Effector CD4-positive, alpha-beta T cell (primary cell): ENCODE measurements at places on chromosomes 11 and 22.

- DNase-seq, result no peak
These were observed 326.6 kb downstream of the MN1 start for GRCh38 chr22:27474711-27475547.

DNA sequence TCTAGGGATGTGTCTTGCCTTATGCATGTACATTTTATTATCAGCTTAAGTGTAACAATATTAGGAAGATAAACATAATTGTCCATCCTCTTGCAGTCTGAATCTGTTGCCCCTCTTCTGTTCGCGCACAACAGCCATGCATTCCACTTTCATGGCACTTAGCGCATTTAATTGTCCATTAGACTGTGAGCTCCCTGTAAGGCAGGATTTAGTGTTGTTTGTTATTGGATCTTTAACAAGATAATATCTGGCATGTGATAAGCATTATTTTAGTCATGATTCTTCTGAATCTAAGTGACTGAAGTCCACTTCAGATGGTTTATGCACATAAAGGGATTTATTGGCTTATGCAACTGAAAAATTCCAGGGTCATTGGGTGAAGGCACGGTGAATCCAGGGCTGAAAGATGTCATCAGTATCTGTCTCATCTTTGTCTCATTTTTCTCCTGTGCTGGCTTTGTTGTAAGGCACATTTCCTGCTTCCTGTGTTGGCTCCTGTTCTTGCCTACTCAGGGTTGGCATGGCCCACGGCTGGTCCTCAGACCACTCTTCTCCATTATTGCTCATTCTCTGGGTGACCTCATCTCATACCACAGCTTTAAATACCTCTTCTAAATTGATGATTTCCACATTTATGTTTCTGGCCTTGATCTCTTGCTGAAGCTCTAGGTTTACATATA lies 37.6 kb downstream of the ATXN10 start:
- no peak for DNase-seq

DNA sequence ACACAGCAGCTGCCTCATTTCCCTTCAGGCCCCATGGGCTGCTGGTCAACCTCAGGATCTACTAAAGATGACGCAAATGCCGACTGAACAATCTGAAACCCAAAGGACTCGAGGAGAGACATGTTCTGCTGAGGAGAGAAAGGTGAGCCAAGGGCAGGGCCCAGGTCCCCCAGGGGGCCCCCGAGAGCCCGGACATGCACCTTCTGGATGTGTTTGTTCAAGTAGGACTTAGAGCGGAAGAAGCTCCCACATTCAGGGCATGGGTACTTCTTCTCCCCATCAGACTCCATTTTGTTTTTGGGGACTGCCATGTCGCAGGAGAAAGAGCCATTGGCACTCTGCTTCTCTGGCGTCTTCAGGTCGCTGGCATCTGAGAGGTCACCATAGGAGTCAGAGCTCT lies 19.3 kb downstream of the PATZ1 start:
- DNase-seq, result no peak

GRCh38 chr11:63595296-63595695 lies 18.9 kb downstream of the PLAAT3 start:
- DNase-seq, result no peak

DNA sequence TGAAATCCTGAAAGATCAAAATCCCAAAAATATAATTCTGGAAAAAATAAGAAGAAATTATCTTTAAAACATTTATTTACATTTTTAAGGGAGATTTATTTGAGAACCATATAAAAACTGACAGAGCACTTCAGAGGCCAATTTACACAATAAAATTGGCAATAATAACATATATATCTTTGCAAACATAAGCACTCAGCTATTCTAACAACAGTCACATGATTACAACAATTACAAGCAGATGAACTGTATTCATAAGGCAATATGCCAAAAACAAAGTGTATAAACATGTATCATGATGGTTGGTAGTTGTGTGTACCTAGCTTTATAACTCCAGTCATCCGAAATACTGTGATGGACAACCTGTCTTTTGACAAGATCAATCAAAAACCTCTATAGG lies 17.7 kb upstream of the RASSF10 start:
- no peak for DNase-seq

- no peak for DNase-seq
These were observed 339.4 kb downstream of the CADM1 start for GRCh38 chr11:115164774-115165173.

DNA sequence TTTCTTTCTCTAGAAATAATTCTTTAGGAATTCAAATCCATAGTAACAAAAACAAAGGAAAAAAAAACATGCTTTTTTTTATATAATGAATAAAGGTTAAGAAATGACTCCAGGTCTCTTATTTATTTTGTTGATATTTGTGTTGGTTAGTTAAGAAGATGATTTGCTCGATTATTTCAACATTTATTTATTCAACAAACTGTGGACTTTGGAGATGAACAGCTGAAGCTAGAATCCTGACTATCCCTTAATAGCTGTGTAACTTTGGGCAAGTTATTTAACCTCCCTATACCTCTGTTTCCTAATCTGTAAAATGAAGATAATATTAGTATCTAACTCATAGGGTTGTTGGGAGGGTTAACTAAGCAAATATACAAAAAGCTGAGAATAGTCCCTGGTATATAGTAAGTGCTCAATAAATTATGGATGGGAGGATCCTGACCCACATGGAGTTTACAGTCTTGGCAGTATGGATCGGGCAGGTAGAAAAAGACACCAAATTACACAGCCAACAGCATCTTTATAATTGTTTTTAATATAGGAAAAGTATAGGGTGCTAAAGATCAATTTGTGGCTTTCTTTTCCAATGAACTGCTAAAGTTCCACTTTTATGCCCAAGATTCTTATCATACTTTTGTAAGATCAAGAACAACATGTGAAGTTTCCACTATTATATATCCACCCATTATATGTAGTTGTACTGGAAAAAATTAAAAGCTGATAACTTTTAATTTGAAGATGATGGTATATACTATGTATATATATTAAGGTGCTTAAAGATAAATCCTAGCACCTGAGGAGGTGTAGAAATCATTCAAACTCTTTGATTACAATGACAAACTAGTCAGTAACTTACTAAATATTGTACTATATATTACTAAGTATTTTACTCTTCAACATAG lies 1.3 kb upstream of the CAT start:
- no peak for DNase-seq

- no peak for DNase-seq
These were observed 36.1 kb downstream of the AMBRA1 start for GRCh38 chr11:46557684-46558151.

GRCh38 chr11:4541071-4541470 lies 3.9 kb upstream of the OR52M1 start:
- no peak for DNase-seq

GRCh38 chr11:44324749-44325525 lies 15.0 kb upstream of the ALX4 start:
- no peak for DNase-seq

DNA sequence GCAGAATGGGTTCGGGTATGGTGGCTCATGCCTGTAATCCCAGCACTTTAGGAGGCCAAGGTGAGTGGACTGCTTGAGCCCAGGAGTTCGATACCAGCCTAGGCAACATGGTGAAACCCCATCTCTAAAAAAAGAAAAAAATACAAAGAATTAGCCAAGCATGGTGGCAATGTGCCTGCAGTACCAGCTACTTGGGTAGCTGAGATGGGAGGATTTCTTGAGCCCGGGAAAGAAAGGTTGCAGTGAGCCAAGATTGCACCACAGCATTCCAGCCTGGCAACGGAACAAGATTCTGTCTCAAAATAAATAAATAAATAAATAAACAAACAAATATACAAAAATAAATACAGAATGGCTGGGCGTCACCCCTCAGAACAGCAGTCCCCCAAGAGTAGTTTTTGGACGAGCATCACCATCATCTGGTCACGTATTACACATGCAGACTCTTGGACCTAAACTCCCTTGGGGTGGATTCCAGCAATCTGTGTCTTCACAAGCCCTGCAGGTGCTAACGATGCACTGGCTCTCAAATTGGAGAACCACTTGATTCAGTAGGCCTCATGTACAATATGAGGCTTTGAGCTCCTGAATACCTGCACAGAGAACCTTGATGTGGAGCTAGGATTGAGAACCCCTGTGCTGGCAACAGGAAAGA lies 33.5 kb downstream of the CLMP start:
- DNase-seq, result no peak

- DNase-seq, result no peak
These were observed 43.9 kb upstream of the BID start for GRCh38 chr22:17818180-17818579.

DNA sequence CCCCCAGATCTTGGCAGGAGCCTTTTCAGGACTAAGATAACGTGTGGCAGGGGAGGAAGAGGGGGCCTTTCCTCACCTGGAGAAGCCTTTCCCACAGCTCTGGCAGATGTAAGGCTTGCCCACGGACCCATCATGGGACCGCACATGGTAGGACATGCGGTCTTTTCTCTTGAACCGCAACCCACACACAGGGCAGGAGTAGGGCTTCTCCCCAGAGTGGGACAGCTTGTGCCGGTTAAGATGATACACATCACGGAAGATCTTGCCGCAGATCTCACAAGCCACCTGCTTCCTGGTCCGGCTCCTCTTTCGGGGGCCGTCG lies 1.9 kb downstream of the PATZ1 start:
- peak; percentile 7 for DNase-seq

GRCh38 chr11:126561327-126561893 lies 205.9 kb downstream of the ST3GAL4 start:
- DNase-seq, result no peak

- DNase-seq, result no peak
These were observed 47.7 kb upstream of the PPP6R3 start for GRCh38 chr11:68412593-68413475.

DNA sequence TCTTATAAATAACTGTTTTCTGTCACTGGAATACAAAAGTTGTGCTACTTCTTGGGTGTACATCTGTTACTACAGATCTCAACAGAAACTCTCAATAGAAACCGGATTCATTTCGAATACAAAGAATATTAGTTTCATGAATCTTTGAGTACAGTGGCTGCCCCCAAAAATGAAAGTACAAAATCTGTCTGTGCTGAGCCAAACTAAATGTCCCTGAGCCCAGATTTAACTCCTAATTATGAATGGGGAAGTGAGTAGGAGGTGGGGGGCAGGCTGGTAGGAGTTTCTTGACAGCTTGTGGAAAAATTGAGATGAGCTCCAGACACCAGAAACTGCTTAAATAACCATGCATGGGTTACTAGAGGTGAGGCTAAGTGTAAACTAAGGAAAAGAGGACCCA lies 41.6 kb downstream of the PITPNB start:
- no peak for DNase-seq

GRCh38 chr11:66192181-66192863 lies 76.1 kb upstream of the RAB1B start:
- DNase-seq, result no peak

DNA sequence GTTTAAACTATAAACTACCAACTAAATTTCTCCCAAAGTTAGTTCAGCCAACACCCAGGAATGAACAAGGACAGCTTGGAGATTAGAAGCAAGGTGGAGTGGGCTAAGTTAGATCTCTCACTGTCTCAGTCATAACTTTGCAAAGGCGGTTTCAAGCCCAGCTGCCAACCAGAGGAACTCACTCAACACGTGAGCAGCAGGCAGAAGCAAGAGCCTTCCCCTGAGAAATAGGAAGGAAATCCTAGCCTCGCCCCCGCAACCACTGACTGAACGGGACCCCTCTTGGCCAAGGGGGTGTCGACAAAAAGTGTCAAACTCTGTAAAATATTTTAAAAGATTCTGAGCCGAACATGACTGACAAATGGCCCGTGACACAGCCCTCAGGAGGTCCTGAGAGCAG lies 4.4 kb upstream of the KRTAP5-9 start:
- no peak for DNase-seq

GRCh38 chr11:57566005-57566904 lies 1.2 kb downstream of the UBE2L6 start:
- no peak for DNase-seq

DNA sequence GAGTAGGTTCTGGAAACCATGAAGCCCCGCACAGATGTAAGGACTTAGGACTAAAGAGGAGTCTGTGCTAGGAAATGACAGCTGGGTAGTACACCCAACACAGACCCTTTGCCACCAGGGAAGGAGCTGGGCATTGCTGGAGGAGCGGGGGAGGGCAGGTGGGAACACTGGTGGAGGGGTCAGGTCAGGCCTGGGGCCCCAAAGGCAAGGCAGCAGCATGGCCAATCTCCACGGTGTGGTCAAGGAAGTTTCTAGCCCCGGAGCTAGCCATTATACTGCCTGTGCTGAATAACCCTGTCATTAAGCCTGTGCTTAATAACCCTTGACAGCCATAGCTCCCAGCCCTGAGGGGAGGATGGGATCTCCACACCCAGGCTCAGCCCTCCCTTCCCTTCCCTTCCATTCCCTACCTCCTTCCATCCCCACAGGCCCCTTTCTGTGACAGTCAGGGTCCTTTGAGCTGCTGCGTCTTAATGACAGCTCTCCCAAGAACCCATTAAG lies 2.1 kb downstream of the TMPRSS4 start:
- no peak for DNase-seq

DNA sequence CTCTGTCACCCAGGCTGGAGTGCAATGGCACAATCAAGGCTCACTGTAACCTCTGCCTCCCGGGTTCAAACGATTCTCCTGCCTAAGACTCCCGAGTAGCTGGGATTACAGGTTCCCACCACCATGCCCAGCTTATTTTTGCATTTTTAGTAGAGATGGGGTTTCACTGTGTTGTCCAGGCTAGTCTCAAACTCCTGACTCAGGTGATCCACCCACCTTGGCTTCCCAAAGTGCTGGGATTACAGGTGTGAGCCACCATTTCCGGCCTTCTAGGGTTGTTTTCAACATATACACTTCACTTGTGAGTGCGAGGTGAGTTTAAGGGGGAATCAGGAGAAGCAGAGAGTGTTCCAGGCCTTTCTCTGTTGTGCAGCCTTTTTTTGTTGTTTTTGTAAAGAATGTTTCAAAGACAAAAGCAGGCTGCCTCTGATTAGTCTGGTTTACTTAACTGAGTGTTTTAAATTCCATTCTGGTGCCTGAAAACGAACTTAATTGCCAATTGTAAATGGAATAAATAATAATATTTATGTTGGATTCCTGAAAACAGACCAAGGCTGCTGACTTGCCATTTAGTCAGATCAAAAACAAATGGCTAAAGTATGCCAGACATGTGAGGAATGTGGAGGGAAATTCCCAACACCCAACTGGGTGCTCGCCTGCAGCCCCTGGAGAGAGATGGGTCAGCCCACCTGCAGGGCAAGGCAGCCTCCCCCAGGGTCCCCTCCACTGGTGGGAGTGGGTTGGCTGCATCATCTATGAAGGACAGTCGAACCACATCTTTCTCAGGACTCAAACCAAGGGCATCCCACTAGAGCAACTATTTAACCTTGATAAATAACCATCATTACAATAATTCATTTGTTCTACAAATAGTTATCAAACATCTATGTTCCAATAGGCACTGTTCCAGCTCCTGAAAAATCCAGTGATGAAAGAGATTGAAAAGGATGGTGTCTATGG lies 4.6 kb upstream of the RANGAP1 start:
- no peak for DNase-seq

GRCh38 chr11:113722221-113722620 lies 16.1 kb upstream of the TMPRSS5 start:
- DNase-seq, result no peak

- DNase-seq, result no peak
These were observed 834.6 kb downstream of the JRKL start for GRCh38 chr11:97224396-97224795.

- DNase-seq, result no peak
These were observed 150.6 kb downstream of the SPATA19 start for GRCh38 chr11:133694701-133695100.

GRCh38 chr11:70314730-70315129 lies 44.2 kb downstream of the PPFIA1 start:
- DNase-seq, result no peak
